ENCODE measurements at places on chromosomes 3 and 15. TPM values are rescaled to one million over a fixed set of nuclear protein-coding genes. Genes with fewer than 3 reads are reported as not detected.

DNA sequence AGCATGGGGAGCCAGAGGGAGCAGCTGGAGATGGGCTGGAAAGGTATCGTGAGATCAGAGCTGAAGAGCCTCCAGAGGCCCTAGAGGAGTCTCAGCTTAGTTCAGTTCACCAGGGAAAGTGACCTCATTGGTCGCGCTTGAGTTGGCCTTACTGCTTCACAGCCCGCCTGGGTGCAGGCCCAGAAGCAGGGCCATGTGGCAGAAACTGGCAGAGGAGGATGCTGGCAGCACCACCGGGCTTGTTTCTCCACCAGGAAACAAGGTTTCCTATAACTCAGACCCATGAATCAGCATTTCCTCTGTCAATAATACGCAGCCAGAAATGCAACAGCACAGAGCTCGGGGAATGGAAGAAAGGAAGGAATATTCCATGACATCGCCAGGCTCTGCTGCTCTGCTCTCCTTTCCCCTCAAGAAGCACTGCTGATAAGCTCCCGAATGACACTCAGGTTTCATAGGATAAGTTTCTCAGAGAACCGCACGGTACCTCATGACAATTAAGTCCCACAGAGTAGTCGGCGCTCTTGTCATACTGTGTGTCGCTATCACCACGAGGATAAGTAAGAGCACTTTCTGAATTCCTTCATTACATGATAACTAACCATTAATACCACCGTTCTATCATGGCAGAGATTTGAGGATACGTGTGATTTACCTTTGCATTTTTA is 147.1 kb upstream of the LPP start:
- no peak overlapping the region for H3K27ac ChIP-seq
- H3K4me3 ChIP-seq: no peak overlapping the region
- no peak for DNase-seq
- H3K4me1 ChIP-seq: no peaks in the 10 kb centered on the region
- H3K36me3 ChIP-seq: no peaks in the 10 kb centered on the region

WDR73 gene
- total RNA-seq: 29.4 TPM

GRCh38 chr3:143240886-143241285 is 121.3 kb downstream of the CHST2 start:
- no peaks in the 10 kb centered on the region for H3K27me3 ChIP-seq
- no peaks in the 10 kb centered on the region for H3K4me1 ChIP-seq
- DNase-seq: no peak
- no peaks in the 10 kb centered on the region for H3K36me3 ChIP-seq
- H3K27ac ChIP-seq: no peak overlapping the region

SPINK8 gene
- not detected for total RNA-seq

- no peak overlapping the region for H3K4me3 ChIP-seq
- H3K27ac ChIP-seq: no peak overlapping the region
- no peak for DNase-seq
- no peaks in the 10 kb centered on the region for H3K4me1 ChIP-seq
- peaks cover 5% of the 10 kb centered on the region for H3K27me3 ChIP-seq
- H3K36me3 ChIP-seq: no peaks in the 10 kb centered on the region
These were observed 7.4 kb upstream of the CCDC33 start for GRCh38 chr15:74228723-74229081.

- H3K4me3 ChIP-seq: peak overlapping the region; percentile 99
- no peaks in the 10 kb centered on the region for H3K27me3 ChIP-seq
- H3K4me1 ChIP-seq: peaks cover 23% of the 10 kb centered on the region
- H3K36me3 ChIP-seq: peaks cover 20% of the 10 kb centered on the region
- no peak for DNase-seq
These were observed 1.9 kb downstream of the DLG1 start for GRCh38 chr3:197296545-197296944.
